ENCODE measurements at places on chromosomes 2 and 18.
A peak's percentile ranks its signal among the peaks of the same experiment; 100 is the strongest.

DNA sequence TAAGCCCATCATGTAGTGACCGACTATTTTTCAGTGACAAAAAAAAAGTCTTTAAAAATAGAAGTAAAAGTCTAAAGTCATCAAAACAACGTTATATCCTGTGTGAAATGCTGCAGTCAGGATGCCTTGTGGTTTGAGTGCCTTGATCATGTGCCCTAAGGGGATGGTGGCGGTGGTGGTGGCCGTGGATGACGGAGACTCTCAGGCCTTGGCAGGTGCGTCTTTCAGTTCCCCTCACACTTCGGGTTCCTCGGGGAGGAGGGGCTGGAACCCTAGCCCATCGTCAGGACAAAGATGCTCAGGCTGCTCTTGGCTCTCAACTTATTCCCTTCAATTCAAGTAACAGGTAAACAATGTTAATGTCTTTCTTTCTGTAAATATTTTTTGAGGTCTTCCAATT lies at the start of gene CD28:
Gene CD28 (plus strand): TSS at position 237 of the 400 bp plus-strand sequence. CDS start 58 bp downstream, at position 295.
- no peak for DNase-seq

DNA sequence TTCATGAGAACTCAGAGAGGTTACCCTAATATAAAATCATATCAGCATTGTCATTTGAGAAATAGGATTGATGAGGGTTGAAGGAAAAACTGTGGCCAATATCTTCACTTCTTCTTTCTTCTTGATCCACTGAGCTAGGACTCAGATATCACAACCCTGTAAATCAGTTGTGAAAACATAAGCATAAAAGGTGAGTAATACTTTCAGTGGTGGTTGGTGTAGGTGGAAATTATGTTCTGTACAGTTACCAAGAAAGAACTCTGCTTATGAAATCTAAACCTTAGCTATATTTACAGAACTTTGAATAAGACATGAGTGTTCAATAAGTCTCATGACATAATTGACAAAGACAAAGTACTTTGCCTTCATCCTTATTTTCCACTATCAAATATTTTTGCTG lies 56.3 kb downstream of the PAX3 start:
- DNase-seq = no peak

DNA sequence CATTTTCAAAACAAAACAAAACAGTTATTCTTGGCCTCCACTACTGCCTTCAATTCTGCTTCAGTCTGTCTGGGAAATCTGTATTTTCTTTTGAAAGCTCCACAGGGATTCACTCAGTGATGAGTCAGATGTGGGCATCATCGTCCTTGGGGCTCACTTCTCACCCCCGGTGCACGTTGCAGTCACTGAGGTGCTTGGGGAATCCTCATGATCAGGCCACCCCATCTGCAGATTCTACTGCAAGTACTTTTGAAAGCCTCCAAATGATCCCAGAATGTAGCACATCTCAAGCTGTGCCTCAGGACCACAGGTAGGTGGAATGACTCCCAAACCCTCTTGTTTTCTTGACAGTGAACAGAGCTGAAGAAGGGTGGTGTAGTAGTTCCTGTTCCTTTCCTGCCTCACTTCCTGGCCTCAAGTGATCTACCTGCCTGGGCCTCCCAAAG lies 34.3 kb downstream of the LPIN2 start:
- DNase-seq = no peak

GRCh38 chr18:67618061-67618460 lies 101.5 kb upstream of the DSEL start:
- DNase-seq = no peak

DNA sequence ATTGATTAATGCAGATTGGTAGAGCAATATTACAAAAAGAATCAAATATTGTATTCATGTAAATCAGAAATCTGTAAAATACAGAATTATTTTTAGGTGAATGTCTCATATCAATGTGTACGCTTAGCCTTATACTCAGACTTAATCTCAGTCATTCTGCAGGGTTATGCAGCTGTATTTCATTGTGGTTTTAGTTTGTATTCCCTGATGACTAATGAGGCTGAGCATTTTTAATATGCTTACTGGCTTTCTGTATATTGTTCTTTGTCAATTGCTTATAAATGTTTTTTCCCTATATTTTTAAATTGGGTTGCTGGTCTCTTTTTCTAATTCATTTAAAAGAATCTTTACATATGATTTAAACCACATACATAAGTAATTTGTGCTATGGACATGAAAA lies 50.1 kb downstream of the CDH19 start:
- DNase-seq = no peak

- DNase-seq = no peak
These were observed 6.9 kb upstream of the ZFAND2B start for GRCh38 chr2:219199470-219200211.

DNA sequence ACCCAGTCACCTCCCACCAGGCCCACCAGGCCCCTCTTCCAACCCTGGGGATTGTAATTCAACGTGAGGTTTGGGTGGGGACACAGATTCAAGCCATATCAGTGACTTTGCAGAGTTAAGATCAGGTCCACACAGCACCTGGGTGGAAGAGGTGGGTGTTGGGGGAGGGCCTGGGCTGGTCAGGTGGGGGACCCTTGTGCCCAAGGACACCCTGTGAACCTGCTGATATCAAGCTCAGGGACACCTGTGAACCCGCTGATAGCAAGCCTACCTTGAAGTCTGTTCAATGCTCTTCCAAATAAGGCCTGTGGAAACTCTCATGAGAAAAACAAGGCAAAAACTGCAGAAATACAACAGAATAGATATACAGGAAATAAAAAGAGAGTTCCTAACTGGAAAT lies 19.9 kb upstream of the TPO start:
- DNase-seq = no peak

GRCh38 chr2:181697126-181697525 lies 16.8 kb upstream of the NEUROD1 start:
- DNase-seq = no peak

DNA sequence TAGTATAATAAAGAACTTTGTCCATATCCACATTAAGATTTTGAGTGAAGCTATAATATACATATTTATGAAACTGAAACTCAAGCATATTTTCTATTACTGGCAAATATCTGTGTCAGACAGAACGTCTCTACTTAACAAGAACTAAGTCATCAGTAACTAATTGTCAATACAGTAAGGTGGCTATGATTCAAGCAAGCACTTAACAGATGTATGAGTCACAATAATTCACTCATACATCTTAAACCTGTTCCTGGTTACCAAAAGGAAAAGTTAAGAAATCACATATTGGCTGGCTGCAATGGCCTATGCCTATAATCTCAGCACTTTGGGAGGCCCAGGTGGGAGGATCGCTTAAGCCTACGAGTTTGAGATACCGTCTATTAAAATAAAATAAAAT lies 96.0 kb downstream of the SOS1 start:
- no peak for DNase-seq

GRCh38 chr2:189406586-189407233 lies 34.6 kb upstream of the WDR75 start:
- peak; percentile 28 for DNase-seq

GRCh38 chr2:54065411-54065810 lies 50.0 kb upstream of the ACYP2 start:
- DNase-seq = no peak

GRCh38 chr2:12192762-12193161 lies 446.3 kb downstream of the LPIN1 start:
- DNase-seq = peak; percentile 42

DNA sequence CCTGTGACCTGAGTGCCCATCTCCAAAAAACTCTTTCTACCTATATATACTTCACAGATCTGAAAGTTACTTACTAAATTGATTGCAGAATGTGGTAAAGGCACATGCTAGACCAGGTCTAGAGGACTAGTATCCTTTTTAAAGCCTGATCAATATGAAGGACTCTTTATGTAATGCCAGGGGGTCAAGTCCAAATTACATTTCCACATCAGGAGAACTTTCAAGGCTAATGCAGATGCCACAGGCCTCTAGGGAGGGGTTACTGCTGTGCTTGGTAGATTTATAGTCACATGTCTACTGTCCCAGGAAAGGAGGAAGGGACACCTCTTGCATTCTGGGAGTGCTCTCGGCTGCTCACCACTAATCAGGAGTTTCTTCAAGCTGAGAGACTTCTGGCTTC lies 118.4 kb upstream of the NOSTRIN start:
- DNase-seq = no peak

GRCh38 chr18:63897072-63897471 lies 9.6 kb downstream of the SERPINB2 start:
- DNase-seq = no peak

DNA sequence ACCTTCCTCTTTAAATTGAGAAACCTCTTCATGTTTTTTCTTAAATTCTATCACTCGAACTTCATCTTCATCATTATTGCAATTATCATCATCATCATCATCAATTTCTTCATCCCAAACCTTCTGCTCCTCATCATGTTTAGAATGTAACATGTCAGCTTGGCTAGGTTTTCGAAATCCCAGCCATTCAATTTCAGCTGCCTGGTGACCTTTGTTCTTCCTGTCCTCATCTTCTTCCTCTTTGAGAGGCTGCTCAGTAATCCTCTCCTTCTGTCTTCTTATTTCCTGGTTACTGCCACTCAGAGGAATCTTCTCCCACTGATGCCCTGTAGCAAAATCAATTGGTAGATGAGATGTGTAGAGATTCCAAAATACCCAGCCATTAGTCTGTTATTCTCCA lies 4.2 kb downstream of the ERMN start:
- no peak for DNase-seq
